Activated naive CD8-positive, alpha-beta T cell treated with anti-CD3 and anti-CD28 coated beads, Interleukin-2, amount 10 ng/mL, durations not matched to agents 7 days and 5 days (primary cell): ENCODE measurements at places on chromosomes 12 and 14. TPM values are rescaled to one million over a fixed set of nuclear protein-coding genes. Genes with fewer than 3 reads are reported as not detected.
A peak's percentile ranks its signal among the peaks of the same experiment; 100 is the strongest.

DNA sequence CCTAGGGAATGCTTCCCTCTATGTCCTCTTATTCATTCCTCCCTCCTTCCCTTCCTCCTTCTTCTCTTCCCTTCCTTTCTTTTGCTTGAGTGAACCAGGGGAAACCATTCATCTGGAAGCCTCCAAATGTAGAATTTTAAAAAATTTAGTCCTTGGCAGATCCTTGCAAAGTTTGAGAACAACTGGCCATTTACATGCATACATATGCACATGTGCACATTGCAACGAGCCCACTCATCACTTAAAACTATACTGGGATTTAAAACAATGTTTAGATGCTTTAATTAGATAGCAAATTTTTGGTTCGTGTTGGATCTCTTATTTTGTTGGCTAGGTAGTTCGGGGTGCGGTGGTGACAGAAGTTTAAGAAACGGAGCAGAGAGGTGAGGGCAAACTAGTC is 68.0 kb upstream of the HMGA2 start:
- DNase-seq, result no peak

- DNase-seq, result no peak
These were observed 618 bp upstream of the ANKRD52 start for GRCh38 chr12:56258820-56259183.

DNA sequence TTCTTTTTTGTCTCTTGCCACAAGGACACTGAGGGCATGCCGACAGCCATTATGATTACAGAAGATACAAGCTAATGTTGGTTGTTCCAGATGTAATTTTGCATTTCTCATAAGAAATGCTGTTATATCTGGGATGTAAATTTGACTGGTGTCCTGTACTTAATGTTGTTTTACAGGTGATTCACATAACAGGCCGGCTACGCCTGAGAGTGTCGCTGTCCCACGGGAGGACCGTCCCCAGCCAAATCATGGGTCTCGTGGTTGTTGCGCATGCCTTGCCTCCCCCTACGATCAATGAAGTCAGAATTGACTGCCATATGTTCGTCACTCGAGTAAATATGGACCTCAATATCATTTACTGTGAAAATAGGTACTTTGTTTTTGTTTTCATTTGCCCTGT is 176.7 kb downstream of the EGLN3 start:
- DNase-seq, result no peak

GRCh38 chr12:78898416-78898815 is 33.8 kb downstream of the SYT1 start:
- DNase-seq, result no peak

- peak; percentile 84 for DNase-seq
These were observed 15.6 kb downstream of the BAG5 start for GRCh38 chr14:103546652-103547454.

- DNase-seq, result no peak
These were observed 40.3 kb downstream of the CFAP251 start for GRCh38 chr12:121958541-121959240.

GRCh38 chr12:52798671-52799504 is 3.0 kb upstream of the KRT3 start:
- no peak for DNase-seq

- DNase-seq, result no peak
These were observed 38.7 kb downstream of the ADGRD1 start for GRCh38 chr12:130992448-130992847.

- no peak for DNase-seq
These were observed 19.5 kb downstream of the TMED10 start for GRCh38 chr14:75156901-75157300.

GUCY2C gene
- not detected for total RNA-seq

TBC1D30 gene
- 0.23 TPM for total RNA-seq
